ENCODE measurements at places on chromosomes 3 and 15. TPM values are rescaled to one million over a fixed set of nuclear protein-coding genes. Genes with fewer than 3 reads are reported as not detected.

GRCh38 chr15:35986191-35986721 lies 440.3 kb upstream of the DPH6 start:
- DNase-seq, result no peak

The FAM131A gene
- total RNA-seq, result 22.2 TPM

GRCh38 chr3:76917436-76917835 lies 122.5 kb upstream of the ROBO2 start:
- no peak for DNase-seq

DNA sequence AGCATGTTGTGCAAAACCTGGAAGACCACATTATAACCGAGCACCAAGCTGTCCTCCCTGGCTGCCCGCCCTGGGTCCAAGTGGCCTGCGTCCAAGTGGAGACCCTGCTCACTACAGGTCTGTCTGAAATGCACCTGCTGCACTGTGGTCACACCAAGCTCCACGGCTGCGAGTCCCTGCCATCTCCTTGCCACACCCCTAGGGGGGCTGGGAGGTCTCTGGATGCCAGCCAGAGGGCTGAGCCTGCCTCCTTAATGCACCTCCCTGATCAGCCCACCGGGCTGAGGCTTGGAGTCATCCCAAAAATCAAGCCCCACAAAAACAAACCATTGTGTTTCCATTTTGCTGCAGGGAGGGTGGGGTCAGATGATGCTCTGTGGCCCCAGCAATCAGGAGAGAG lies 187.1 kb downstream of the MEGF11 start:
- no peak for DNase-seq

DNA sequence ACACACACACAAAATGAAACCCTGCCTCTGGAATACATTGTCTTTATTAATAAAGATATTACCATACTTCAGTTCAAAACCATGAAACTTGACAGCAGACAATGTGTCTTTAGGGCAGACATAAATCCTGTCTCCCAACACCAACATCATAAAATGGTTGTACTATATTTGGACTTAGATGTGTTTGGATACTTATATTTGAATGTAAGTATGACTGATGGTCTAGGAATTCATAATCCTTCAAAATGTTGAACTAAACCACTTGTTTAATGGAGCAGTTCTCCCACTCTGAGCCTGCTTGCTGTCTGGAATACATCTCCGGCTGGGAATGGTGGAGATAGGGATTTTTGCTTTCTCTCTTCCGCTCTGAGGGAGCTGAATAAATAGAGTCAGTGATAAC lies 10.6 kb downstream of the FBN1 start:
- DNase-seq, result no peak

DNA sequence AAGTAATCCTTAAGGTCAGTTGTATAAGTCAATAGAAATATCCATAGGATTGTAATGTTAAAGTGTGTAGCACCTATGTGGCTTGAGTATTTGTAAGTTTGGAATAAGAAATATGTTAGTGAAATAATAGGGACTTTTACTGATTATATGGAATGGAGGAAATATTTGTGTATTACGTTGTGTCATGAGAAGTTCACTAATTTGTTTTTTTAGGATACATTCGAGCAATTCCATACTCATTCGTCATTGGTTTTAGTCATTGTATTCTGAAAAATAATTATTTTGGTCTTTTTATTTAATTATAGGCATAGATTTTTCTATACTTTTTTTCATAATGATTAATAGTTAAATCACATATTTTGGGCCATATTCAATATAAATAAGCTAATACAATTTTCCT lies 21.0 kb downstream of the MBNL1 start:
- no peak for DNase-seq

DNA sequence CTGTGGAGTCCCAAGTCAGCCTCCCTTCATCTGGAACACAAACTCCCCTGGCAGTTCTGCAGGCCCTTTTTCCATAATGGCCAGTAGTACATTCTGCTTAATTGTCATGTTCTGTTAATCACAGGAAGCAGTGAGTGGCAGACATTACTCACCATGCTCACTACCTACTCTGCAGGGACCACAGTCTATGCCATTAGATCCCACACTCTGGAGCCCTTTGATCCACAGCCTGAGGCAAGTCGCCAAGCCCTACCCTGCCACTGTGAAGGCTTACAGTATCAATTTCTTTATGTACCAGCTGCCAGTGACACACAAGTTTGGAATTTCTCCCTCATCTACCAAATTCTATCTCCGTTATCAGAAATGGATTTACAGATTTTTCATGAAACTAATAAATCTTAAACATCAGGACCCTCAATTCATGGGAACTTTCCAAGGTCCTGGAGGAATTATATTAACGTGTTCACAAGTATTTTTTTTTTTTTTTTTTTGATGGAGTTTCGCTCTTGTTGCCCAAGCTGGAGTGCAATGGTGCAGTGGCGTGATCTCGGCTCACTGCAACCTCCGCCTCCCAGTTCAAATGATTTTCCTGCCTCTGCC lies 20.6 kb upstream of the WWTR1 start:
- DNase-seq, result peak; percentile 64

DNA sequence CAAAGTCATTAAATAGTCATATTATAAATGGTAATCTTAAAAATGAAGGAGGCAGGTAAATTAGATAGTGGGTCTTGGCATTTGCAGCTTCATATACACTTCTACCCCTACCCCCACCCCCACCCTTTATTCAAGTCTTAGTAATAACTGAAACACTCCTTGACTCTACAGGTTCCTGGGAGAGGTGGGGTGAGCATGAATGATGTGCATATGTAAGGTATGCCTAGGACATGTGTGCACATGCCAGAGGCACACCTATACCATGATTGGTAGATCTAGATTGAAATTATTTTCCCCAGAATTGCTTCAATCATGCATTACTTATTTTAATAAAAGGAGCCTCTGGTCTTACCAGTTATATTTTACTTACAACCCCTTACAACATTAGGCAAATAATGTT lies 40.1 kb upstream of the PDCD6IP start:
- DNase-seq, result no peak

DNA sequence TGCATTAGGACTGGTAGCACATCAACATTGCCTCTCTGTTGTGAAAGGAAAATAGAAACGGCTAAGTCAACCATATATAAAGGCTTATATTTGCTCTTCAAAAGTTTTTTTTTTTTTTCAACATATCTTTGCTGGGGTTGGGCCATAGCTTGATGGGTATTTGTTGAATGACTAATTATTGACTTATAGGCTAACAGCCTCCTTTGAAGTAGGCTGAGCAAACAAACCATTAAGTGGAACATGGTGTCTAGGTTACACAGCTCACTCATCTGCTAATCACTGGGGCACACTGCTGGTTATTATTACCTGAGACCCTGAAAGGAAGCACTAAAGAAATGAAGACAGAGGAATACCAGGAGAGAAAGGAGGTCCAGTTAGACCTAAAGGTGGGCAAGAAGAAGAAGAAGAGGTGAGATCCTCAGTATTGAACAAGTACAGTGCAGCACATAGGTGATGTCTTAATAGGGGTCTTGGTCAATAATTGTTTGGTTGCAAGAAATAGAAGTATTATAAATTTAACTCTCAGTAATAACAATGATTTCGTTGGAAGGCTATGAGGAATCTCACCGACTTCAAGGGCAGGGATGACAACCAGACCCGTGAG lies 139.4 kb downstream of the RPLP1 start:
- DNase-seq, result no peak

The ACKR4 gene
- total RNA-seq, result not detected

GRCh38 chr3:127360647-127361046 lies 72.8 kb upstream of the PRR20G start:
- no peak for DNase-seq

The RBPMS2 gene
- total RNA-seq, result 0.48 TPM

DNA sequence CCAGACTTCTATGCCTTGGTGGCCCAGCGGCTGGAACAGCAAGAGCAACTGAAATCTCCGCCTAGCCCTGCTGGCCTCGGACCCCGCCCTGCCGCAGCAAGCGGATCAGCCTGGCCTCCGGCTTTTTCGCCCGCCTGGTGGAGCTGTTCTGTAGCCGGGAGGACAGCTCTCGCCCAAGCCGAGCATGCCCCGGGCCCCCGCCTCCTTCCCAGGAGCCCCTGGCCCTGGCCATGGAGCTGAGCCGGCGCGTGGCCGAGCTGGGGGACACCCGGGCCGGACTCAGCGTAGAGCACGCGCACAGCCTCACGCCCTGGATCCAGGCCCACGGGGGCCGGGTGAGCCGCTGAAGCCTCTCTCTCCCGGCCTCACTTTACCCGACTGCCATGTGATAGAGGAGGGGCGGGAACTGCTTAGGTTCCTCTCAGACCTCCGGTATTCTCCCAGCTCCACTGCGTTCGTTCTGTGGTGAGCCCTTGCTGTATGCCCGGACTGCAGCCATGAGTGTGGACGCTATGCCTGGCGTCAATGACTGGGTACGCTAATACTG lies 24.1 kb upstream of the MRPL3 start:
- no peak for DNase-seq
